Activated CD4-positive, alpha-beta T cell treated with anti-CD3 and anti-CD28 coated beads, Interleukin-2, amount 10 ng/mL, durations not matched to agents 24 days and 14 days (primary cell): ENCODE measurements at places on chromosomes 7 and 10.

GRCh38 chr10:116055252-116055916, 217.6 kb downstream of the GFRA1 start:
- no peak overlapping the region for H3K4me3 ChIP-seq
- H3K27ac ChIP-seq: no peak overlapping the region
- H3K36me3 ChIP-seq: no peaks in the 10 kb centered on the region
- no peak for DNase-seq
- no peaks in the 10 kb centered on the region for H3K27me3 ChIP-seq

DNA sequence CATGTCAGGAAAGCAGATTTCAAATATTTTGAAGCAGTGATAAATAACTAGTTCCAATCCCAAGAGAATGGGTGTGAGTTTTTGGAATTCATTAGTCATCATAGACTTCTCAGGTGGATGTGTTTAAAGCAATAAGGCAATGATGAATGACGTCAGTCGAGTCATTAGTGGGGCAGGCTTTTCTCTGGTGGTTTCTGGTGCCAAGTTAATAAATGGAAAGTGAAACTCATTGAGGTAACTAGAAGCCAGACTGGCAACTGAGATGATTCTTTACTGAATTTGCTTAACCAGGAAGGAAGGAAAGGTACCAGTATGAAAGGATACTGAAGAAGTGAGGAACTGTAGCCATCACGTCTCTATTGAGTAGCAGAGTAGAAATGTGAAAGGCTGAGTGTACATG, 311.0 kb downstream of the GPAM start:
- H3K4me3 ChIP-seq: no peak overlapping the region
- no peak overlapping the region for H3K27ac ChIP-seq
- DNase-seq: no peak
- H3K4me1 ChIP-seq: no peaks in the 10 kb centered on the region
- no peaks in the 10 kb centered on the region for H3K36me3 ChIP-seq

DNA sequence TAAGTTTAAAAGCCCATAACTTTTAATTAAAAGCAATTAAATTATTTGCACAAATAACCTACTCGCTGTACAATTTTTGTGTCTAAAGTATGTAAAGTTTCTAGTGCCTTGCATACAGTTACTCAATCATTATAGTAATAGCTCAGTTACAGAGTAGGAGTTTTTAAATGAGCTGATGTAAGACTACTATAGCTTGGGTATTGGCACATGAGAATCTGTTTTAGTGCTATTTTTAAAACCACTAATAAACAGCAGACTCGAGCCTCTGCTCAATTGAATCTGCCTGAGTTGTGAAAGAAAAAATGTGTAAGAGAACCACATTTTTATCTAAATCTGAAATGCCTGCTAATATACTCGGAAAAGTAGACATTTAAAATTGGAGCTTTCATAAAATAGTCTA, 31.1 kb downstream of the CTNNA3 start:
- no peaks in the 10 kb centered on the region for H3K36me3 ChIP-seq
- no peak overlapping the region for H3K27ac ChIP-seq
- H3K4me3 ChIP-seq: no peak overlapping the region
- H3K27me3 ChIP-seq: peaks cover 27% of the 10 kb centered on the region
- no peak for DNase-seq

DNA sequence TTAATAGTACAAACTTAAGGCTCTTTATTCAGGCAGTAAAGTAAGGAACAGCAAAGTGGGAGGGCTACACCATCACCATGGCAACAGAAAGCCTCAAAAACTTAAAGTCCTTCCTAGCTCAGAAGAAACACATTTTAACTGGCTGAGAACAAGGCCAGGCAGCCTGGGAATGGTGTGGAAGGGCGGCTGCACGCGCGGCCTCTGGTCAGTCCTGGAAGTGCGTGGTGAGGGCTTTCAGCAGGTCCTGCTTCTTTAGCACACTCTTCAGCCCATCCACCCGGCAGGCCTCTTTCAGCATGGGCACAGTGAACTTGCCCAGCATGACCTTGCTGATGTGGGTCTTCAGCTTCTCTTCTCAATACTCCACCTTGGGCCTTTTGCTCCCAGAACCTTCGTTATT, 133.0 kb downstream of the CYP26A1 start:
- H3K4me1 ChIP-seq: no peaks in the 10 kb centered on the region
- peaks cover 3% of the 10 kb centered on the region for H3K27me3 ChIP-seq
- no peak overlapping the region for H3K27ac ChIP-seq
- no peaks in the 10 kb centered on the region for H3K36me3 ChIP-seq
- DNase-seq: no peak

GRCh38 chr7:74627661-74628411, 29.7 kb upstream of the GTF2I start:
- no peak for DNase-seq
- no peaks in the 10 kb centered on the region for H3K36me3 ChIP-seq
- no peaks in the 10 kb centered on the region for H3K27me3 ChIP-seq
- no peak overlapping the region for H3K27ac ChIP-seq
- no peak overlapping the region for H3K4me3 ChIP-seq

DNA sequence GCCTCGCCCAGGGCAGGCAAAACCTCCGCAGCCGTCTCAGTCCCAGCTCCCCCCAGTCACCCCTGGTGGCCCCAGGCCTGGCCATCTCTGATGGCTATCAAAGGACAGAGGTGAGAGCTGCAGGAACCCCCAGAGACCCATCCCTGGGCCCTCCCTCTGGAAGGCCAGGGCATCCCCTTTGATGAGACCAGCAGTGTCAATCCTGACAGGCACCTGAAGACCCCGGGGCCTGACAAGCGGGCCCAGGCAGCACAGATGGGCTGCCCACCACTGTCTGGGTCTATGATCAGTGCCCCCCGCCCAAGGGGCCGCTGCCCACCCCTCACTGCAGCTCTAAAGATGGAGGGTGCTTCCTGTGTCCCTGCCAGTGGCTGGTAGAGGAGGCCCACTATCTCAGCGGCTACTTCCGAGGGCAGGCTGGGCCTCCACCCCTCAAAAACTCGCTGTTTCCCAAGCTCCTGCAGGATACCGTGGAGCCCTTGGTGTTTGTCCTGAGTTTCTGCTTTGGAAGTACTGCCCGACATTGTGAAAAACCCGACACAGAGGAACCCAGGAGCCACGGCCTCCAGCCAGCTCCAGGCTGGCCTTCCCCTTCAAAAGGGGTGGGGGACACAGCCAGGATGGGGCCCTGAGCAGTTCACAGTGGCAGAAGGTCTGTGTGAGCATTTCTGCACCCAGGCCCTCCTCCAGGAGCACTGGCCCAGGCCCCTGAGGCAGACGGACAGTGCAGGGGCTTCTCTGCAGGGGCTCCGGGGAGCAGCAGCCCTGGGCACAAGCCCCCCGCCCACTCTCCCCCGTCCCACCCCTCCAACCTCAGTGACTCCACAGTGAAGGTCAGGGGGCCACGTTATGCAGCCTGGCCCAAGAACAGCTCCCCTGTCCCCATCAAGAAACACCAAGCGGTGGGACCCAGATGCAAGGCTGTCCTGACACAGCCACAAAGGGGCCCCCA, 99.2 kb downstream of the PDGFA start:
- no peaks in the 10 kb centered on the region for H3K27me3 ChIP-seq
- no peaks in the 10 kb centered on the region for H3K36me3 ChIP-seq
- DNase-seq: no peak

DNA sequence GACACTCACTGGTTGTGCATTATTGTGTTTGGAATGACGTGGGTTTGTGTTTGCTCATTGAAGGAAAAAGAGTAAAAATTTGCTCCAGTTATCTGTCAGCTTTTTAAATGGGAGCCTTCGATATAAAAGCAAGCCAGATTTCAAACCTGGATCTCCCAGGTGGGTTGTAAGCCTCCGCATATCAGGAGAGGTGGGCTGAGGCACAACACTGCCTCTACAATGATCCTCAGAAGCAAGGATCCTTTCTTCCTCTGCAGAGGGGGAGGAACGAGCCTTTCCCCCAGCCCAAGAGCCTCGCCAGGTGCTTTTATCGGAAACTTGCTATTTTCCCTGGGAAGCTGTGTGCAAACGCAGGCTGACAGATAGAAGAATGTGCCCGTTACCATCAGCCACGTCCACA, 331.0 kb upstream of the MGMT start:
- H3K27ac ChIP-seq: no peak overlapping the region
- H3K4me3 ChIP-seq: no peak overlapping the region
- H3K36me3 ChIP-seq: no peaks in the 10 kb centered on the region
- H3K4me1 ChIP-seq: peaks cover 5% of the 10 kb centered on the region
- no peak for DNase-seq

DNA sequence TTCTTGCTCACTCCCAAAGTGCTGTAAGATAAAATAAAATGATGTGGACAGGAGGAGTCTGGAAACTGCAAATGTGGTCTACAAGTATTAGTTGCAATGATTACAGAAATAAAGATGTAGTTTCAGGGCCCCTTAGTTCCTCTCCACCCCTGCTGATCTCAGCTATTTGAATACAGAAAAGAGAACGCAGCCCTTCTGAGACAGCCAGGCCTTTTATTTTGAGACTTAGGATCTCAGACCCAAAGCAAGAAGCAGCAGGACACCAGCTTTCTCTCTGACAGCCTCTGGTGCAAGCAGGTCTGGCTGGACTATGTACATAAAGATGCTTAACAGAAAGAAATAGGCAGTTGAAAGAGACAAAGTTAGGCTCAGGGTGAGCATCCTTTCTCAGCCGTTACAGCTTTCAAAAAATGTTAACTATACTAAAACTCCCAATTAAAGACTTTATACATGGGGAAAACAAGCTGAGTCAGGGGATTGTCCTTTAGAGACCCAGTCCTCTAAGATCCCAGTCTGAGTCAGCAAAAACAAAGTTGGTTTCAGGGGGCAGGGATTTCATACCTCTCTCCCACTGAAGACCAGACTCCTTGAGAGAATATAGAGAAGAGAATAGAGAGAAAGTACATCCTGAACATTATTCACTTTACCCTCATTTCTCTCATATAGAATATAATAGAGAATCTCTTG, 220.4 kb downstream of the TMEM178B start:
- H3K36me3 ChIP-seq: no peaks in the 10 kb centered on the region
- H3K27ac ChIP-seq: no peak overlapping the region
- H3K4me1 ChIP-seq: no peaks in the 10 kb centered on the region
- H3K27me3 ChIP-seq: peaks cover 8% of the 10 kb centered on the region
- no peak overlapping the region for H3K4me3 ChIP-seq

GRCh38 chr10:25177754-25178135, 2.9 kb downstream of the GPR158 start:
- H3K36me3 ChIP-seq: no peaks in the 10 kb centered on the region
- no peak overlapping the region for H3K4me3 ChIP-seq
- peaks cover 32% of the 10 kb centered on the region for H3K27me3 ChIP-seq
- peaks cover 4% of the 10 kb centered on the region for H3K4me1 ChIP-seq

DNA sequence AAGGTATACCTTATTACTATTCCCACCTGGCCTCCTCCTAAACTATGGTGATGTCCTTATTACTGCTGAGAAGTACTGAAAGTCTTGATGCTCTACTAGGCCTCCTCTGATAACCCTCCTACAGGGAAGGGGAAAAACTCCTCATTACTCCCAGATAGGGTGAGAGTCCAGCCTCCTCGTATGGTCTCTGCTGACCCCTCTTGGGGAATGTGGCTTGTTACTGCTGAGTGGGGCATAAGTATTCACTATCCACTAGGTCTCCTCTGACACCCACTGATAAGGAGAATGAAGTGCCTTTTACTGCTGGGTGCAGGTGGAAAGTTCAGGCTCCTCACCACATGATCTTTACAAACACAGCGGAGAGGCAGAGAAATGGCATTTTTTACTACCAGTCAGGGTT, 222.9 kb downstream of the CHRM2 start:
- no peak for DNase-seq
- no peaks in the 10 kb centered on the region for H3K36me3 ChIP-seq
- no peak overlapping the region for H3K4me3 ChIP-seq
- H3K27ac ChIP-seq: no peak overlapping the region
- no peaks in the 10 kb centered on the region for H3K4me1 ChIP-seq
- H3K27me3 ChIP-seq: no peaks in the 10 kb centered on the region

GRCh38 chr7:99139036-99139435, 4.9 kb downstream of the SMURF1 start:
- H3K4me1 ChIP-seq: peaks cover 35% of the 10 kb centered on the region
- H3K4me3 ChIP-seq: no peak overlapping the region
- peaks cover 2% of the 10 kb centered on the region for H3K36me3 ChIP-seq
- H3K27me3 ChIP-seq: no peaks in the 10 kb centered on the region
- no peak for DNase-seq

DNA sequence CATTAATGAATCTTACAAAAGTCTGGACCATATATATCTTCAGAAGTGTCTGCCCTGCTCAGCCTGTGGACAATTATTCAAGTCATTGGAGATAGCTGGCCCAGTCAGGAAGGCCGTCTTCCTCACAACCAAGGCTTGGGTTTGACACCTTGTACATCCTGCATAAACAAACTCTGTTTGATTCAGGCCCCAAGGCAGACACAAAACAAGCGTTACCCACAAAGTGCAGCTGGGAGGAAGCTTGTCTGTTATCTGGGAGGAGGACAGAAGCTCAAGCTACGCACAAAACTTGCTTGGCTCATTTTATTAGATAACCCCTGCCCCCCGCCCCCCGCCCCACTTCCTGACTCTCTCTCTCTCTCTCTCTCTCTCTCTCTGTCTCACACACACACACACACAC, 166.9 kb upstream of the WDR11 start:
- H3K4me1 ChIP-seq: no peaks in the 10 kb centered on the region
- no peaks in the 10 kb centered on the region for H3K27me3 ChIP-seq
- H3K4me3 ChIP-seq: no peak overlapping the region
- H3K27ac ChIP-seq: no peak overlapping the region

- no peaks in the 10 kb centered on the region for H3K27me3 ChIP-seq
- no peak overlapping the region for H3K27ac ChIP-seq
- no peak overlapping the region for H3K4me3 ChIP-seq
These were observed 33.2 kb downstream of the SEMA3A start for GRCh38 chr7:84161398-84161797.

DNA sequence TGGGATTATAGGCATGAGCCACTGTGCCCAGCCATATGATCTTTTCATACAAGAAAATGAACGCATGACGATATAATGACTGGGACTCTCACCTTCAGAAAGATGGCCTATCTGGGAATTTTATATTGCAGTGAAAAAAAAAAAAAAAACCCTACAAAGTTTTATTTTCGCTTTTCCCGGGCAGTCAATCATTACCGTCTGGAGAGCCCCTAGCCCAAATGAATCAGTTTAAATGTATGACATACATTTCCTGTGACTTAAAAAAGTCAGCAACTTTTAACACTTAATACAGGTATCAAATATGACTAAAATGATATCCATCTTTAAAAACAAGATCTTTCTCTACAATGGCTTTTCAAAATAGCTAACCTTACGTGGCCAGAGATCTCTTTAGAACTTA, 48.2 kb upstream of the NMT2 start:
- no peak for DNase-seq
- no peaks in the 10 kb centered on the region for H3K27me3 ChIP-seq
- H3K36me3 ChIP-seq: no peaks in the 10 kb centered on the region
- H3K4me3 ChIP-seq: no peak overlapping the region

GRCh38 chr7:123571684-123572083, 14.1 kb upstream of the NDUFA5 start:
- H3K36me3 ChIP-seq: no peaks in the 10 kb centered on the region
- no peaks in the 10 kb centered on the region for H3K4me1 ChIP-seq
- peaks cover 12% of the 10 kb centered on the region for H3K27me3 ChIP-seq
- no peak overlapping the region for H3K27ac ChIP-seq
